ENCODE measurements at places on chromosomes 12 and 14. TPM values are rescaled to one million over a fixed set of nuclear protein-coding genes. Genes with fewer than 3 reads are reported as not detected.
A peak's percentile ranks its signal among the peaks of the same experiment; 100 is the strongest.

SPTB gene
- under 0.01 TPM for total RNA-seq

MYL2 gene
- not detected for total RNA-seq

CYP27B1 gene
- total RNA-seq, result under 0.01 TPM

TAS2R13 gene
- 1.7 TPM for total RNA-seq

INSM2 gene
- total RNA-seq, result not detected

SRRM4 gene
- not detected for total RNA-seq

TMEM119 gene
- total RNA-seq, result 358 TPM

CCDC196 gene
- not detected for total RNA-seq

DNA sequence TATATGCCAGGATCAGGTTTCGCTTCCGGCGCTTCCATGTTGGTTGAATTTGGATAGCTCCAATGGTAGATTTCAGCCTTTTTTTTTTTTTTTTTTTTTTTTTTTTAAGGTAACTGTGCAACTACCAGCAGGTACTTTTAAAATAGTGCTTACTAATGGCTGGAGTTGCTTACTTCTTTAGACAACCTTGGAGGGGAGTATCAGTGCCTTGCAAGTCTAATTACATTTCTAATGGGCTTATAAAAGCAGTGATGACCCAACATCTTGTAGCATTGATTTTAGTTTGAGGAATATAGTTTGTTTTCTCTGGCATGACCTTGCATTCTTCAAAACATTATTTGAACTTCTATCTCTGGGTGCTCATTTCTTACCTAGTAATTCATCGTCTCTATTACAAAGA, 1.1 kb downstream of the EIF4B start:
- no peaks in the 10 kb centered on the region for H3K36me3 ChIP-seq
- peaks cover 2% of the 10 kb centered on the region for H3K4me1 ChIP-seq
- no peaks in the 10 kb centered on the region for H3K27me3 ChIP-seq
- no peak for DNase-seq
- peak overlapping the region; percentile 90 for H3K4me3 ChIP-seq

GRCh38 chr12:95326445-95326844, 108.8 kb downstream of the VEZT start:
- peaks cover 5% of the 10 kb centered on the region for H3K4me1 ChIP-seq
- H3K27ac ChIP-seq, result no peak overlapping the region
- no peaks in the 10 kb centered on the region for H3K36me3 ChIP-seq
- peak; percentile 72 for DNase-seq
- H3K4me3 ChIP-seq, result no peak overlapping the region
- no peaks in the 10 kb centered on the region for H3K27me3 ChIP-seq

- no peaks in the 10 kb centered on the region for H3K4me1 ChIP-seq
- H3K27me3 ChIP-seq, result no peaks in the 10 kb centered on the region
- no peak overlapping the region for H3K27ac ChIP-seq
- H3K36me3 ChIP-seq, result no peaks in the 10 kb centered on the region
- H3K4me3 ChIP-seq, result no peak overlapping the region
- DNase-seq, result no peak
Measured at GRCh38 chr12:131242741-131243496, 289.2 kb downstream of the ADGRD1 start.

DNA sequence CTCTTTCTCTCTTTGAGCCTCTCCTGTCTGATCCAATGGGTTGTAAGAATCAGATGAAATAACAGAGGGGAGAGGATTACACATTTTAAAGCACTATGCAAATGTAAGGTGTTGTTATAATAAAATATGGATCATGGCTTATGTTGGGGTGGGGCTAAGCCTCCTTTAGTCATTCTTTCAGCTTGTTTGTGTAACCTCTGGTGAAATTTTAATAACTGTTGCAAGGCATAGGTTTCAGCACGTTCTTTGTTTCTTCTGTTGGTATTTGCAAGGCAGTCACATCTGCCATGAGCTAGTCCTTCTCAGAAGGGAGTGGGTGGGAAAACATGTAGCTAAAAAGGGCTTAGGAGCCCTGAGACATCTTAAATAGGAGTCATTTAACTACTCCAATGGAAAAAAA, 74.8 kb upstream of the FRMD6 start:
- no peak overlapping the region for H3K27ac ChIP-seq
- no peaks in the 10 kb centered on the region for H3K4me1 ChIP-seq
- no peaks in the 10 kb centered on the region for H3K36me3 ChIP-seq
- H3K27me3 ChIP-seq, result no peaks in the 10 kb centered on the region
- peak; percentile 47 for DNase-seq

GRCh38 chr12:6996040-6996441, 22.2 kb downstream of the LPCAT3 start:
- H3K27me3 ChIP-seq, result no peaks in the 10 kb centered on the region
- no peaks in the 10 kb centered on the region for H3K36me3 ChIP-seq
- no peaks in the 10 kb centered on the region for H3K4me1 ChIP-seq
- H3K4me3 ChIP-seq, result no peak overlapping the region

GRCh38 chr14:61616524-61617185, 78.7 kb upstream of the HIF1A start:
- peak; percentile 95 for DNase-seq
- H3K27me3 ChIP-seq, result no peaks in the 10 kb centered on the region
- no peak overlapping the region for H3K27ac ChIP-seq
- no peak overlapping the region for H3K4me3 ChIP-seq

DNA sequence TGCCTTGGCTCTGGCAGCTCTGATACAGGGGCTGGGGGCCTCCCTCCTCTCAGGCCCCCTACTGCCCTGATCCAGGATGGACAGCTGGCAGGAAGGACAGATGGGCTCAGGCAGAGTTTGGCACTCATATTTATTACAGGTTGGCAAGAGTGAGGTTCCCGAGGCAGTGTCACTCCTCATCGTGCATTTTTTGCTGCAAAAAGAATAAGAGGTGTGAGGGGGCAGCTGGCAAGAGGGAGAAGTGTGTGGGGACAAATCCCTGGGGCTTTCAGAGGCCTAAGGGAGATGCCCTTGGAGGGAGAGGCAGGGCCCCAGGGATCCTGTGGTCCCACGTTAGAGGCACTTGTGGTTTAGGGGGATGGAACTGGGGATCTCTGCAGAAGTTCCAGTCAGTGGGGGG, 5.0 kb downstream of the CMTM5 start:
- H3K4me3 ChIP-seq, result no peak overlapping the region
- no peaks in the 10 kb centered on the region for H3K4me1 ChIP-seq
- no peaks in the 10 kb centered on the region for H3K36me3 ChIP-seq

- no peak overlapping the region for H3K4me3 ChIP-seq
- H3K36me3 ChIP-seq, result no peaks in the 10 kb centered on the region
- H3K27ac ChIP-seq, result no peak overlapping the region
- no peaks in the 10 kb centered on the region for H3K27me3 ChIP-seq
- no peak for DNase-seq
Measured at GRCh38 chr14:25180221-25180620, 130.3 kb upstream of the STXBP6 start.

GRCh38 chr14:83425138-83425537, 1891.5 kb upstream of the SEL1L start:
- DNase-seq, result peak; percentile 57
- no peak overlapping the region for H3K27ac ChIP-seq
- no peak overlapping the region for H3K4me3 ChIP-seq
- no peaks in the 10 kb centered on the region for H3K4me1 ChIP-seq
- no peaks in the 10 kb centered on the region for H3K36me3 ChIP-seq

GRCh38 chr12:26088998-26089397, 35.8 kb downstream of the BHLHE41 start:
- DNase-seq, result no peak
- H3K36me3 ChIP-seq, result no peaks in the 10 kb centered on the region
- H3K27ac ChIP-seq, result no peak overlapping the region
- H3K4me1 ChIP-seq, result no peaks in the 10 kb centered on the region
- H3K4me3 ChIP-seq, result no peak overlapping the region

DNA sequence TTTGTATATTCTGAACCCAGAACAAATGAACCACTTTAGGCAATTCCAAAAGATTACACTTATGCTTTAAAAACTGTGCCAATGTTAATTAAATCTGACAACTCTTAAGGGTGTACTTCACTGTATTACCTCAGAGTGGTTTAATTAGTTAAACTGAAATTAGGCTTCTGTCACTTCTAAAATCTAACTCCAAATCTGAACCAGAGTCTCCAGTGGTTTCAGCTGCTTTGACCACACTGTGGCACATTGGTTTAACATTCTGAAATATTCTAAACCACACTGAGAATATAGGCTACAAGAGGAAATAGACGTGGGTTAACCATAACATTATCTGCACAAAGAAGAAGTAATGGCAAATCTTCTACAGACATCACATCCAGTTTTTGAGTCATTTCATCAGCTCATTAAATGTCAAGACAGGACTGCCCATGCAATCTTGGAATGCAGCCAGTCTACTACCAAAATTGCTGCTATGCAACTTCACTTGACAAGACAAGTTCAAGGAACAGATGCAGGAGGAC, 94.8 kb downstream of the LRP6 start:
- no peak overlapping the region for H3K4me3 ChIP-seq
- H3K4me1 ChIP-seq, result no peaks in the 10 kb centered on the region
- no peaks in the 10 kb centered on the region for H3K36me3 ChIP-seq
- no peak overlapping the region for H3K27ac ChIP-seq
- H3K27me3 ChIP-seq, result no peaks in the 10 kb centered on the region
